Erythroblast (primary cell): ENCODE measurements at places on chromosomes 13 and 19.
A peak's percentile ranks its signal among the peaks of the same experiment; 100 is the strongest.

- DNase-seq = no peak
Observed at GRCh38 chr13:91086936-91087716, 260.4 kb upstream of the MIR17HG start.

DNA sequence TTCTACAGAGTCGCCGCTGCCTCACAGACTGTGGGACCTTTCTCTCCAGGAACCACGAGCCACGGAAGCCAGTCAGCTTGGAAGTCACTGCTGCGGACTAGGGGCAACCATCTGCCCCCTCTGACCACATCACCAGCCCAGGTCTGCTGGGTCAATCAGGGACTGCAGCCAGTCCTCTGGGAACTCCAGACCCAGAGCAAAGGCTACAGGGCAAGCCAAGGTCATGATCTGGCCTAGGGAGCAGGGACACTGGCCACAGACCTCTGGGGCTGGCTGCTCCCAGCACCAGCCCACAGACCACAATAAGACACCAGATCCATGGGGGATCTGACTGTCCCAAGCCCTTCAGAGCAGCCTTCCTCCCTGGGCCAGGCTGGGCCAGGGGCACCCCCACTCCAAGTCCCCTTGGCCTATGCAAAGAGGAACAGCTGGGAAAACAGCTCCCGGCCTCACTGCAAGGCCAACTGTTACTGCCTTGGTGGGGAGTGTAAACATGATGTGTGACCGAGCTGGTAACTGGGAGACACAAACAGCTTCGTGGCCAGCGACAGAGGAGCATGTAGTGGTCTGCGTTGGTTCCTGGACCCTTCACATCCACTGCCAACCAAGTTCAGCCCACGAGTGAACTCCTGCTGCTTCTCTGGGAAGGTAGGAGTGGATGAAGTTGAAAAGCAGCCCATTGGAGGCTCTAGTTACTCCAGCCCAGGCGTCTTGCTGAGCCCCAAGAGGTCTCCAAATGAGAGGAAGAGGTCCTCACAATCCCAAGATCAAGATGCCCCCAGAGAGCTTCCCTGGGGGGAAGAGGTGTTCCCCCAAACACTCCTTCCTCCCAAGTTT lies 1.5 kb downstream of the AKT2 start:
- no peak for DNase-seq

- DNase-seq = no peak
Observed at GRCh38 chr19:4279530-4280422, 710 bp downstream of the SHD start.

GRCh38 chr19:5686647-5687359 lies 3.3 kb upstream of the RPL36 start:
- peak; percentile 95 for DNase-seq

GRCh38 chr13:30061217-30061616 lies 210.8 kb upstream of the UBL3 start:
- no peak for DNase-seq

DNA sequence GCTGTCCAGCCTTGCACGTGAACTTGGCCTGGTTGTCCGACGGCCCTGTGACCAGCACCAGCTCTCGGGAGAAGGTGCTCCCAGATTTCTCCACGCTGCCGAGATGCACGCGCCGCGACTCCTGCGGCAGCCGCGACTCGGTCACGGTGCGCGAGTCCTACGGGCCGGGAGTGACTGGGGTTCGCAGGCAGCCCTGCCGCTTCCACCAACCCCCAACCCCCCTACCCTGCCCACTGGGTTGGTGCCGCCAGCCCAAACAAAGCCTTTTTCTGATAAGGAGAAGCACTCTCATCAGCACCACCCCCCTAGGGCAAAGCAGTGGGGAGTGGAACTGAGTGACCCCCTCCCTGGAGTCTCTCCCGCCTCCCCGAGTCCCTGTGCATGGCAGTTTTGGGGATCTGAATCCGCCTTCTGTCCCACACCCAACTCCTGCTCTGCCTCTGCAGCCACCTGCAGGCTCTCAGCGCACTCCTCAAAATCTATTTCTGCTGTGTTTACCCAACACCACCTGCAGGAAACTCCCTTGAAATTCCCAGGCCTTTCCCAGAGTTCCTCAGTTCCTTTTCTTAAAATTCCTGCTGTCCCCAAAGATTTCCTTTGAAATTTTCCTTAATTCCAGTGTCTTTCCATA lies 6.2 kb downstream of the NPHS1 start:
- DNase-seq = no peak

- DNase-seq = no peak
Observed at GRCh38 chr13:20519875-20520274, 5.8 kb downstream of the CRYL1 start.

DNA sequence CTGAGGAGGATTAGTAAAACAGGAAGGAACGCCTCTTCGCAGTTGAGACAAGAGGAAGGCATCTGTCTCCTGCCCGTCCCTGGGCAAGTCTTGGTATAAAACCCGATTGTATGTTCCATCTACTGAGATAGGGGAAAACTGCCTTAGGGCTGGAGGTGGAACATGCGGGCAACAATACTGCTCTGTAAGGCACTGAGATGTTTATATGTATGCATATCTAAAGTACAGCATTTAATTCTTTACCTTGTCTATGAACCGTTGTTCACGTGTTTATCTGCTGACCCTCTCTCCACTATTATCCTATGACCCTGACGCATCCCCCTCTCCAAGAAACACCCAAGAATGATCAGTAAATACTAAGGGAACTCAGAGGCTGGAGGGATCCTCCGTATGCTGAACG lies 722 bp upstream of the TIMM50 start:
- no peak for DNase-seq
